ENCODE measurements at places on chromosomes 2 and 18.

DNA sequence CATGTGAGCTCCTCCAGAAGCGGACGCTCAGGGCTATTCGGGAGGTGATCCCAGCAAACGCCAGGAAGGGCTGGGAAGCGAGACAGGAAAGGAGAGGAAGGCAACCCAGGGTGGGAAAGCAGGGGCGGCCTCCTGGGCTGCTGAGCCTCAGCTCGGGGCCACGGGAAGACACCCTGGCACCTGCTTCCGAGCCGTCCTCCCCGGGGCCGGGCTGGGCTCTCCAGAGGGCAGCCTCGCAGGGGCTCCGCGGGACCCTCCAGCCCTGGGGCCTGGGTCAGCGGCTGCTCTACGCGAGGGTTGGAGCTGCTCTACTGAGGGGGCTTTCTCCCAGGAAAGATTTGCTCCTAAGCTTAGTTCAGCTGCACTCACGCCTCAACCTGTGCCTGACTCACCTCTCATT, 34.0 kb downstream of the TIMM21 start:
- DNase-seq = no peak

GRCh38 chr2:57105694-57106093, 921.9 kb downstream of the CCDC85A start:
- DNase-seq = no peak

GRCh38 chr18:7817575-7818230, 250.6 kb downstream of the PTPRM start:
- DNase-seq = no peak

DNA sequence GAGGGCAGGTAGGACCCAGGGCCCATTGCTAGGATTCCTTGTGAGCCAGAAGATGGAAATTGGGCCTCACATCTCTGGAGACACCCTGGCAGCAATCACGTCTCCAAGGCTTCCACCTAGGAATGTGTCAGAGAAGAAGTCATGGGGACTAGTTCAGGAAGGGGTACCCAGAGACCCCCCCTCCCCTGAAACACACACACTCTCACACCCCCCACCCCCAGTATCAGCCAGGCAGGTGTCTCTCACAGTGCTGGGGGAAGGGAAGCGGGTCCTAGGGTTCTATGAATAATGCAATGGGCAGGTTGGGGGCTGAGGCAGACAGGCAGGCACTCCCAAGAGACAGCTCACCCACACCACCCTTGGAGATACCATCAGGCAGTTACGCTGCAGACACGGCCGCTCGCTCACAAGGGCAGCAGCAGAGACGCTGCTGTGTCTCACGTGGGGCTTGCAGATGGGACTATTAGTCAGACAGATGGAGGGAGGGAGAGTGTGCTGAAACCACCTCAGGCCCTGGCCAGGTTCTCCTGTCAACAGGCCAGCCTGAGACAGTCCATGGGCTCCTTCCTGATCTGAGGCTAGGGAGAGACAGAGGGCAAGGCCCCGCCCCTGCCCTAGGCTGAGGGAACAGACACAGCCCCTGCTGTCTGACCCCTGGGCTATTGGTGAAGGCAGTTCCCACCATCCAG, 134.6 kb downstream of the CYP26B1 start:
- DNase-seq = no peak

GRCh38 chr2:24160761-24161160, 14.1 kb upstream of the FAM228A start:
- DNase-seq = no peak

DNA sequence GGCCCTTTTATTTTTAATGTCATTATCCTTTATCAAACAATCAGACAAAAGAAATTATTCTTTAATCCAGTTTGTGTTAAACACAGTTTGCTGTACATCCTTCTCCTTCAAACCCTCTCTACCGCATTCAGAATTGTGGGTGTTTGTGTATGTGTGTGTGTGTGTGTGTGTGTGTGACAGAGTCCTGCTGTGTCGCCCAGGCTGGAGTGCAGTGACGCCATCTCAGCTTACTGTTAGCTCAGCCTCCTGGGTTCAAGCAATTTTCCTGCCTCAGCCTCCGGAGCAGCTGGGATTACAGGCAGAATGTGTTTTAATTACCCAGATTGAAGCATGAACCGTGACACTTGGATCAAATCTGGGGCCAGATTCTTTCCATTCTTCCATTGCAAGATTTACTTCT, 723.7 kb downstream of the DCDC2C start:
- DNase-seq = no peak

- no peak for DNase-seq
Measured at GRCh38 chr2:153004627-153005026, 286.2 kb downstream of the ARL6IP6 start.

- no peak for DNase-seq
Measured at GRCh38 chr2:119434664-119435063, 3.0 kb downstream of the TMEM37 start.

All from activated T-cell treated with anti-CD3 and anti-CD28 coated beads, Interleukin-2, amount 50 U/mL, for 24 hours (primary cell).